T-cell (primary cell): ENCODE measurements at places on chromosomes 11 and 22.

- DNase-seq: no peak
These were observed 69.3 kb downstream of the LRP5 start for GRCh38 chr11:68381716-68382115.

DNA sequence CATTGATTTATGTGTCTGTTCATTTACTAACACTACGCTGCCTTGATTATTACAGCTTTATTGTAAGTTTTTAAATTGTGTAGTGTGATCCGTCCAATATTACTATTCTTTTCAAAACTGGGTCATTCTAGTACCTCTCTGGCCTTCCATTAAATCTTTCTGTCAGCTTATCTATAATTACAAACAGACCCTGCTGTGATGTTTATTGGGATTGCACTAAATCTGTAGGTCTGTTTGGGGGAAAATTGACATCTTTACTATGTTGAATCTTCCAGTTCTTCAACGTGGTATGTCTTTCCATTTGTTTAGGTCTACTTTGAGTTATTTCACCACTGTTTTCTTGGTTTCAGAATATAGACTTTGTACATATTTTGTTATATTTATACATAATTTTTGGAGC, 15.6 kb downstream of the CABIN1 start:
- no peak for DNase-seq

DNA sequence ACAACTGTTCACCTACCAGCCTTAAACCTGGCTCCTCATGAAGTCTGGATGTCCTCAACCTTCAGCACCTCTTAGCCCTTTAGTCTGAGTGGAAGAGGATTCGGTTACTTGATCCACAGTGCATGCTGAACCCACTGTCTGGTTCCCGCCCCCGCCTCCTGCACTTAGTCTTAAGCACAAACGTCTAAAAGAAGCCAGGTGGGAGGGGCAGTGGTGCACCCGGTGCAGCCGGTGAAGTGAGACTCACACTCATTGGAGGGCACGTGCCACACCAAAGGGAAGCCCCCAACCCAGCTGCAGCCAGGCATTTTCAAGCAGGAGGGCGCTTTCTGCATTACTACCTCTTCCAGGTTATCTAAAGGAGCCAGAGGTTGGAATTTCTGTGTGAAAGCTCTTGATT, 146.8 kb downstream of the COMMD9 start:
- no peak for DNase-seq

GRCh38 chr22:20776624-20777405, 2.9 kb downstream of the SERPIND1 start:
- DNase-seq: no peak

- no peak for DNase-seq
These were observed 35.4 kb downstream of the PISD start for GRCh38 chr22:31626427-31627150.

GRCh38 chr11:2482745-2483144, 37.9 kb downstream of the KCNQ1 start:
- no peak for DNase-seq

DNA sequence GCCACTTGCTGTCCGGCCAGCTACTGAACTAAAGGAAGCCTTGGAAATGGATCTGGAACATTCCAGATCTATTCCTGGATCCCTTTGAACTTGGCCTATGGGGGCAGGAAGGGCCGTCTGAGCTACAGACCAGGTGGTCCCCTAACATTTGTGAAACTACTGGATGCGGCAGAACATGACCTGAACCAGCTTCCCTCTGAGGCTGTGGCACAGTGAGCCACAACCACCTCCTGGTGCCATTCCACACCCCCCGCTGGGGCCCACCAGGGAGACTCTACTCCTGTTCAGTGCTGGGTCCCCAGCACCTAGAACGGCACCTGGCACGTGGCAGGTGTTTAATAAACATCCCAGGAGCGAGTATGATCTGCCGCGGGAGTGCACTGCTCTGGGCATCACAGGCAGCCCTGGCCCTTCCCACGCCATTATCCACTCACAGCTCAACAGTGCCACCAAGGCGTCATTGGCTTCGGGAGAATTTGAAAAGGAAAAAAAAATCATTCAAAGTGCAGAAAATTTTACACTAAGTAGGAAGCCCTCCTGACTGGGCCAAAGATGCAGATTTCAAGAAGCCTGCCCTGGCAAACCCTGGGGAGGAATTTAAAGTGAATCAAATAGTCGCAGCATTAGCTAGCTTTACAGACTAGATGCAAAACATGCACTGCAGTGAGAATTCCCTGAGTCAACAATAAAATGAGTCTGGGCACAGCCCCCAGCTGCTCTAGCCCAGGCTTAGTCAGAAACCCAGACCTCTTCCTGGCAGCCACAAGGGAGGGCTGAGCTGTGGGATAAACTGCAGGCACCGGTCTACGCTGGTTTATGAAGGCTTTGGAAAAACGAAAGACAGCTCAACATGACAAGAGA, 14.3 kb upstream of the EFCAB6 start:
- no peak for DNase-seq

DNA sequence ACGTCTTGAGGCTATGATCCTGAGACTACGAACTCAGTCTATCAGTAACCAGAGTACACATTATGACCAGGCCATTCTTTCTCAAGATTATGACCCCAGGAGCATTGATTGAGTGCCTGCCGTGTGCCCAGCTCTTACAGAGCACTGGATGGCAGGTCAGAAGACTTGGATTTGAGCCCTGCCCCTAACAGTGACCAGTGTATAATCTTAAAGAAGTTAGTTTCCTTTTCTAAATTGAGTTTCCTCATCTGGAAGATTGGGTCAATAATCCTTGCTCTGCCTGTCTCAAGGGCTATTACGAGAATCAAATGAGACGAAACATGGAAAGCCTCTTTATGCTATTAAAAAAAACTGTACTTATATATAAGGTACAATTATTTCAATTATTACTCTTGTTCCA, 38.2 kb downstream of the SLCO2B1 start:
- no peak for DNase-seq

DNA sequence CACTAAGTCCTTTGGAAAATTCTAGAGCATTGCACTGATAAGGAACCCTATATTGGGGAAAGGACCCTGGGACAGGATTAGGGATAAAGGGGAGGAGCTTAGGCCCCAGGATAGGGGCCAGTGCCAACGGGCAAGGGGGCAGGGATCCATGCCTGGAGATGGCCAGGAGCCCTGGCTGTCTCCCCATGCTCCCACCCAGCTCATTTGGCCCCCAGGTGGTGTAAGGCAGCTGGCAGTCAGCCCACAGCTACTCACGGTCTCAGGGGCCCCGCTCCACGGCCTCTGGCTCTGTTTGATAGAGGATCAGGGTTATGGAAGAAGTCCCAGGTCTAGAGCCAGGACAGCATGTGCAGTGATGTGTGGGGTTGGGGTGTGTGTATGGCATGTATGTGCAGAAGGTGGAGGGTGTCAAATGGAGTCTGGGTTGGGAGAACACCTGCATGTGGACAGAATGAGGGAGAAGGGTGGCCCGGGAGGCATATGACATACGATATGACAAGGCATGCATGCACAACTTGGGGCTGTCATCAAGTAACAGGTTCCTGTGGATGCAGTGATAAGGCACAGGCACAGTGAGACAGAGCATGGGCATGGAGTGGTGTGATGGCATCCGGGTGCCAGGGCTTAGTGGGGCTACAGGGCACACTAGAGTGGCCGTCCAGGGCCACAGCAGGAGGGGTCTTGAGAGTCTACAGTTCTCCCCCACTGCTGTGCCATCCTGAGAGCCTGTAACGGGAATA, 18.4 kb upstream of the PDE2A start:
- no peak for DNase-seq

DNA sequence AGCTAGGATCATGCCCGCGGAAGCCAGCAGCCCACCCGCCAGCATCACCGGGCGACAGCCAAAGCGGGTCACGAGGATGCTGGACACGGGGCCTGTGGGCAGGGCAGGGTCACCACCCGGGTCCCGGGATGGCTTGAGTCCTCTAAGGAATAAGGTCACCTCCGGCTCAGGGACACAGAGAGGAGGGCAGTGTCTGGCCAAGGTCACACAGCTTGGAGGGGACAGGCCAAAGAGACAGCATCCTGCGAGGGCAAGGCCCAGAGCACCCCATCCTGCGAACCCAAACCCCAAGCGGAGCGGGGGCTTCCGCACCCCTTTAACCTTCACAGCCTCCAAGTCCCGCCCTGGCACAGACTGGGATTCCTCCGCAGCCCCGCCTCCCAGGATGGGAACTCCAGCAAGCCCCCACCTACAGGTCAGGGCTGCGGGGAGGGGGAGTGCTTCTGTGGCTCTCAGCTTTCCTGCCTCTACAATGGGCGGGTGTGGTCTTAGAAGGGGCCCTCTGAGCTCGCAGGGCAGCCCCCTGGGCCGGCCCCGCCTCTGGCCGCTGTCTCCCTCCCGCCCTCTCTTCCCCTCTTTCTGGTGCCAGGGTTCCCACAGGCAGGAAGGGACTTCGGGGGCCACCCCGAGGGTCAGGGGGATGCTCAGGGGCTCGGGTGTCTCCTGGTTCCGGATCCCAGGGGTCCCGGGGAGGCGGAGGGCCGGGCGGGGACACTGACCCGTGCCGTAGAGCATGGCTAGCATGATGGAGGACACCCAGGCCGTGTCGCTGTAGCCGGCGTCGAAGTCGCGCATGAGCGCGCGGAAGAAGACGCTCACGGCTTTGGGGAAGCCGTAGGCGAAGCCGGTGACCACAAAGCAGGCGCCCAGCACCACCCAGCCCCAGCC, 1.8 kb downstream of the SLC16A8 start:
- no peak for DNase-seq

DNA sequence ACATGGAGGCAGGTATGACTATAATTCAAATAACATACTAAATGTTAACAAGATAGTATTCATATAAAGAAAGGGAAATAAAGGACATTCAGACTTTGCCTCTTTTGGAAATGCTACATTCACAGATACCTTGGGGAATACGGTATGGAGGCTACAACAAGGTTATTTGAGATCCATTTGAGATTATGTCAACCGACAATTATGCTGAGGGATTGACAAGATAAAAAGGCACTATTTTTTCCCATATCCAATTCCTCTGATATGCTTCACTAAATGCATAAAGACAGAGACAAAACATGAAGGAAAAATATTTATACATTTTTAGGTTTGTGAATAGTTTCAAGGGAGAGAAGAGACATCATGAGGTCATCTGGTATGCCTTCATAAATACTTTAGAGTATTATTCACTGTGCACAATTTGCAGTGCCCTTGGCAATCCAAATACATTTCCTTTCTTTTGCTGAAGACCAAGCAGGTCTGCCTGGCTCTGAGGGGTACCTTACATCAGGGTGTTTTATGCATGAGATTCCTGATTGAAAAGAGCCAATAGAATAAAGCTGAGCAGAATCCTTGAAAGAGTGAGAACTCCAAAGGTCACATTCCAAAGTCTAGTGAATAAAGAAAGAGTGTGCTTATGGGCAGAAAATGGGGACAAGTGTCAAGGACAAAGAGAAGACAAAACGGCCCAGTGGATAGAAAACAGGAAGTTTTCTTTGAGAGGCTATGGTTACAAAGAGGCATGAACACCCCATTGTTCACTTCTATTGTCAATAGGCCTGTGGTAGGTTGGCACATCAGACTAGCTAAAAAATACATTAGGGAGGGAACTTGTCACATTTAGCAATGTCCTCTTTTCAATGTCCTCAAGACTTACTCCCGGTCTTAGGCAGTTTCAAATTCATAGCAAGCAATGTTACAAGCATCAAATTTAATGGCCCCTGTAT, 455.8 kb downstream of the LRRC4C start:
- DNase-seq: no peak

DNA sequence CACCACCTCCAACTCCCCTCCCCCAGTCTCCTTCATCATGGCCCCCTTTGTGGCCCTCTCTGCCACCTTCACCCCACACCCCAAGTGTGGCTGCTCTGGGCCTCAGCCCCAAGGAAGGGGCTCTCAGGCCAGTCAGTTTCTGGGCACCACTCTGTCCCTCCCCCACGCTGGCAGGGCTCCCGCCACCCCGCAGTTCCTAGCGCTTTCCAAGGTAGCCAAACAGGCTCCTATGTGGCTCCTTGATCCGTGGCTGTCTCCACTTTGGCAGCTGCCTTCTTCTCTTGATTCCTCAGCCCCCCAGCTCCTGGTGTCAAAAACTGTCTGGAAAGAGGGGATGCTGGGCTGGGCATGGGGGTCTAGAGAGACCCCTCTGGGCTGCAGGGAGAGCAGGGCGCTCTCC, 10.4 kb upstream of the CACNA1I start:
- DNase-seq: no peak

DNA sequence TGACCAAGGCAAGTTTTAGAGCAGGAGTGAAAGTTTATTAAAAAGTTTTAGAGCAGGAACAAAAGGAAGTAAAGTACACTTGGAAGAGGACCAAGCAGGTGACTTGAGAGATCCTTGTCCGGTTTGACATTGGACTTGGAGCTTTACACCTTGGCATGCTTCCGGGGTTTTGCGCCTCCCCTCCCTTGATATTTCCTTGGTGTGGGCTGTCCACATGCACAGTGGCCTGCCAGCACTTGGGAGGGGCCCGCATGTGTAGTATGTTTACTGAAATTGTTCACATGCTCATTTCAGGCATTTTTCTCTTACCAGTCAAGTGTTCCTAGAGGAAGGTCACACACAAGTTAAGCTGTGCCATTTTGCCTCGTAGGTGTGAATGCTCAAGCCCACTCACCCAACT, 19.0 kb upstream of the THRSP start:
- DNase-seq: no peak

GRCh38 chr22:26890870-26891269, 233.5 kb downstream of the MIAT start:
- no peak for DNase-seq
